NCI-H1105 (cell line): ENCODE measurements at places on chromosomes 5 and 9.
A peak's percentile ranks its signal among the peaks of the same experiment; 100 is the strongest.

DNA sequence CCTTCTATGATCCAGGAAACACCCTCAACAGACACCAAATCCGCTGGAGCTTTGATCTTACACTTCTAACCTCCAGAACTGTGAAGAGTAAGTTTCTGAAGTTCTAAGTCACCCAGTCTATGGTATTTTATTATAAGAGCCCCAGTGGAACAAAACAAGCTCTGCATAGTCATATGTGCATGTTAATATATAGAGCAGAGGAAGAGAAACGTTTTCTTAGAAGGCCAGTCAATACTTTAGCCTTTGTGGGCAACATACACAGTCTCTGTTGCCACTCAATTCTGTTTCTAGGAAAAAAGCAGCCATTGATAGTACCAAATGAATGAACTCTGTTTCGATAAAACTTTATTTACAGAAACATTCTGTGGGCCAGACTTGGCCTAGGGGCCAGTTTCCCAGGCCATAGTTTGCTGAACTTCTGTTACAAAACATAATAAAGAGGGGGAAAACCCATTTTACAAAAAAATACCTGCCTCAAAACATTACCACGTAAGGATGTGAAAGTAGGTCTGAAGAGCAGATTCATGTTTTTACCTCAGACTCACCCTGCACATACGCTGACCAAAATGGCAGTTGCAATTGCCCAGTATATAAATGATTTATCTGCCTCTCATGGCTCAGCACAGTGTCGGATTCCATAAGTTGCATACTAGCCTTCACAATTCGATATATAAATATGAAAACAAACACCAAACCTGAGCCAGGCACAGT lies 350.5 kb downstream of the SLIT3 start:
- no peak for DNase-seq

DNA sequence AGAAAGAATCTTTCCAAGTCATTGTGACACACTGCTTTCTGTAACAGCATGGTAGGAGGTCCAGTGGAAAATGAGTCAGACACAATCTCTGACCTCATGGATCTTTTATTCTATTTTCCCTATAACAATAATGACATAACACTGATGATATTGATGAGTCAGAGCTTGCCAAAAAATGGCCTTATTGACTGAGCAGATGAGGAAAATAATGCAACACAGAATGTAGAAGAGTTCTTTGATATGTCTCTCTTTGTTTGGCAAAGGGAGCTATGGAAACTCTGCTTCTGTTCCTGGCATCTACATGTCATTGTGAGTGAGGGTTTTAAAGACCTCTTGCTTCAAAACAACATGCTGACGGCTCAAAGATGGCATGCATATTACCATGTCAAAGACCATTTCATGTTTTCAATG lies 443.1 kb upstream of the ZNF608 start:
- no peak for DNase-seq

DNA sequence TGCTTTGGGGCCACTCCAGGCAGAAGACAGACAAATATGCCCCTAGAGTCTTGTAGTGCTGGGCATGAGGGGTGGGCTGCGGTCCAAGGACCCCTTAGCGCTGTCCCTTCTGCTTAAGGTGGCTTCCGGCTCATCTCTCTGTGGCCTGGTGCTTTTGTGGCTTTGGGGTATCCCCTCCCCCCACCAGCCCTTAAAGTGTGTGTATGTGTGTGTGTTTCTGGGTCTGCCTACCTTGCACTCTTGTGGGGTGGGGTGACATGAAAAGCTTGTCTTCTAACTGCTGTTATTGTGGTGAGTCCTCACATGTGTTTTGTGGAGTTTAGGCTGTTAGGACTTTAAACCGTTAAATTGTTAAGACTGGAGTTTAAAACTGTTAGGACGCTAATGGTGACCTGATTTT lies 23.6 kb downstream of the MARCHF6 start:
- DNase-seq: no peak

DNA sequence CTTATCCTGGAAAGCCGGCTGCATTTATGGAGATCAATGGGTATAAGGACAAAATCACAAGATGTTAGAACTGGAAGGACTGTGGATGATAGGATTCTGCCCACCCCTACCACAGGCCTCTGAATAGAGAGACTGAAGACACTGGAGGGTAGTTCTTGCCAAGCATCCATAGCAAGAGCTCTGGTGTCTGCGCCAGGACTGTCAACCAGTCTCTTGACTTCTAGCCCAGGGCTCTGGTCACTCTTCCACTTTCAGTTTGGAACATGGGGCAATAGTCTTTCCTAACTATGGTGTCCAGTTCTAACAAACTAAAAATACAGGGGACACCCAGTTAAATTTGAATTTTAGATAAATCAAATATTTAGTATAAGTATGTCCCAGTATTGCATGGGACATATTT lies 23.4 kb downstream of the LARP1 start:
- DNase-seq: no peak

DNA sequence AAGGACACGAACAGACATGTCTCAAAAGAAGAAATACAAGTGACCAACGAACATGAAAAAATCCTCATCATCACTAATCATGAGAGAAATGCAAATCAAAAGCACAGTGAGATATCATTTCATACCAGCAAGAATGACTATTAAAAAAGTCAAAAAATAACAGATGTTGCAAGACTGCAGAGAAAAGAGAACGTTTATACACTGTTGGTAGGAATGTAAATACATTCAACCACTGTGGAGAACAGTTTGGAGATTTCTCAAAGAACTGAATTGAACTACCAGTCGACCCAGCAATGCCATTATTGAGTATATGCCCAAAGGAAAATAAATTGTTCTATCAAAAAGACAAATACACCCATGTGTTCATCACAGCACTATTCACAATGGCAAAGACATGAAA lies 45.7 kb downstream of the FXN start:
- no peak for DNase-seq

- peak; percentile 3 for DNase-seq
Observed at GRCh38 chr5:82991678-82992323, 85.4 kb downstream of the TMEM167A start.

GRCh38 chr9:94900222-94901018 lies 173.9 kb downstream of the AOPEP start:
- no peak for DNase-seq

GRCh38 chr5:74538206-74538661 lies 102.3 kb downstream of the ENC1 start:
- no peak for DNase-seq

- no peak for DNase-seq
Observed at GRCh38 chr5:132134384-132134783, 60.8 kb downstream of the CSF2 start.

GRCh38 chr9:137668203-137668602 lies 49.4 kb downstream of the EHMT1 start:
- no peak for DNase-seq

DNA sequence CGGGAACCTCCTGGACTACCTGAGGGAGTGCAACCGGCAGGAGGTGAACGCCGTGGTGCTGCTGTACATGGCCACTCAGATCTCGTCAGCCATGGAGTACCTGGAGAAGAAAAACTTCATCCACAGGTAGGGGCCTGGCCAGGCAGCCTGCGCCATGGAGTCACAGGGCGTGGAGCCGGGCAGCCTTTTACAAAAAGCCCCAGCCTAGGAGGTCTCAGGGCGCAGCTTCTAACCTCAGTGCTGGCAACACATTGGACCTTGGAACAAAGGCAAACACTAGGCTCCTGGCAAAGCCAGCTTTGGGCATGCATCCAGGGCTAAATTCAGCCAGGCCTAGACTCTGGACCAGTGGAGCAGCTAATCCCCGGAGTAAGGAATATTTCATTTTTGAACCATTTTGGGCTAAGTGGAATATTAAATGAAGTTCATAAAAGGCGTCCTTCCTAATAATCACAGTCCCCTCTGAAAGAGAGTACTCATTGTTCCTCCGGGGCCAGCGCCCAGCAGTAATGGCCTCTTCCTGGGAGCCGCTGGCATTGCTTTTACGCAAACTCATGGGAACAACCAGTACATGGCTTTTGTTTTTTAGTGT lies 23.6 kb downstream of the QRFP start:
- no peak for DNase-seq

GRCh38 chr5:172127581-172127980 lies 60.4 kb downstream of the STK10 start:
- no peak for DNase-seq

GRCh38 chr5:1252681-1253080 lies 27.5 kb downstream of the SLC6A18 start:
- no peak for DNase-seq

- no peak for DNase-seq
Observed at GRCh38 chr5:159155960-159156359, 53.4 kb downstream of the RNF145 start.

- DNase-seq: peak; percentile 75
Observed at GRCh38 chr9:84140535-84141101, 160.0 kb downstream of the RMI1 start.

DNA sequence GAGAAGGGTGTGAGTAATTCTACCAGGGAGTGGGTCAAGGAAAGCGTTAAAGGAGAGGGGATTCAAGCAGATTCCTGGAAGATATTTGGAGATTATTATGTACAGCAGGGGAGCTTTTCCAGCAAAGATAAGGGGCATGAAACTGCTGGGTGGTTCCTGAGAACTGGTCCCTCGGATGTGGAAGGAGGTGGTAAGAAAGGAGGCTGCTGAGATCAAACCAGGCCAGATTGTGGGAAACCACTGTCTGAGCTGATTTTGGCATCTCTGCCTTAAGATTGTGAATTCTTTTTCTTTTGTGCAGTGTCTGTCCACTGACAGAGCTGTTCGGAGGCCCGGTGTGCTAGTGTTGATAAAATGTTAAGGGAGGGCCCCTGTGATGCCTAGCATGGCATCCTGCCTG lies 45.4 kb downstream of the SNX30 start:
- DNase-seq: no peak

- DNase-seq: no peak
Observed at GRCh38 chr5:72487177-72487576, 20.0 kb downstream of the ZNF366 start.

- DNase-seq: no peak
Observed at GRCh38 chr9:112881331-112881730, 9.3 kb downstream of the SLC46A2 start.

DNA sequence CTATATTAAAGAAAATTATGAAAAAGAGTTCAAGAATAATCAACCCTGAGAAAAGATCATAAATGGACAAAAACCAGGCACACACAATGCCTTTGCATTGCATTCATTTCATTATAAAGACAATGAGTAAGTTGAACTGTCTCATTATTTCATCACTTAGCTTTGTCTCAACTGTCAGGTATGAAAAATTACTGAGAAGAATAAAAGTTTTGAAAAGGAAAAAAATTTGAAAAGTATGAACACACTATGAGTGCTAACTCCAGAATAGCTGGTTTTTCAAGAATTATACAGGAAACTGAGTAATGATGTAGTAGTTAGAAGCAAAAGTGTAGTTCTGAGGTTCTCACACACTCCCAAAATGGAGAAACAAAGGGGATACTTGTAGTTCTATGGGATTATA lies 16.3 kb upstream of the ANXA1 start:
- DNase-seq: no peak

DNA sequence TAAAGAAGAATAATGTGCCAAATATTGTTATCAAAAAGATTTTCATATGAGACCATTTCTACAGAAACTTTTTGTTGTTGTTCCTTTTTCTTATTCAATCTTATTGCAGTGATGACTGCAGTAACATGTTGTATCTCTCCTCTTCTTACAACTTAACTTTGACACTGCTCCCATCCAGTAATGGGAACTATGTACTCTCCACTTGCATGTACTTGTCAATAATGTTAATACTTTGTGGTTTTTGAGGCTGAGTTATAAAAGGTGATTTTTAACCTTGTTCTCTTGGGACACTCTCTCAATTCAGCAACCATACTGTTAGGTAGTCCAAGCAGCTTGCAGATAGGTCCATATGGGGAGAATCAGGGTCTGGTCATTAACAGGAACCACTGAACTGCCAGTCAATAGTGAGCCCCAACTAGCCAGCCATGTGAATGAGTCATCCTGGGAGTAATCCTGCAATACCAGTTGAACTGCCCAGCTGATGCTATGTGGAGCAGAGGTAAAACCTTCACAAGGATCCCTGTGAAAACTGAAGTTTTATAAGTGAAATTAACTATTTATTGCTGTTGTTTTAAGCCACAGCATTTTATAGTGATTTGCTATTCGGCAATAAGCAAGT lies 199.6 kb upstream of the DAB2 start:
- DNase-seq: no peak

GRCh38 chr5:134506054-134507039 lies 19.1 kb upstream of the JADE2 start:
- no peak for DNase-seq

DNA sequence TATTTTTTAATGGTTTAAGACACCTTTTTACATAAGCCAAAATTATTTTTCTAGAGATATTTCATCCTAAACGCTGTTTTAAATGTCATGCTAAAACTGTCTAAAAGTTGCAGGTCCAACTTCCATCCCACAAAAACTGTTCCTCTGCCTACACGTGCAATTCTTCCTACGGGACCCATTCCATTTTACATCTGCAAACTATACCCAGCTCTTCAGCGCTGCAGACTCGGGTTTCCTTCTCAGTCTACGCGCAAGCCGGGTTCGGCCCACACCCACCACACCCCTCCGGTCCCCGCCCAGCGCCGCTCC lies 8.7 kb downstream of the RANBP6 start:
- no peak for DNase-seq

DNA sequence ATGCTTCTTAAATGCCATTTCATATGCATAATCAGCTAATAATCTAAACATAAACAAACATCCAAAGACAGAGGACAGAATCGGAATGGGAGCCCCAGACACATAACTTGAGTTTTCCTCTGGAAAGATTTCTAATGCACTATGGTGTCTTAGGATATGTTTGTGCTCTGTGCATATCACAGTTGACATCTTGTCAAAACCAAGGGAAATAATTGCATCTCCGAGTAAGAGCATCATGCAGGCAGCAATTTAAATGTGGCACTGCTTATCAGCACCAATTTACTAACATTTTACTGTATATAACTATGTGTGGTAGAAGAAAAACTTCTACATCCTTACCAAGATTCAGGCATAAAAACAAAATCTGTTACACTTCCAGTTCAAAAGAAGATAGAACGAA lies 217.9 kb downstream of the GLIS3 start:
- no peak for DNase-seq

DNA sequence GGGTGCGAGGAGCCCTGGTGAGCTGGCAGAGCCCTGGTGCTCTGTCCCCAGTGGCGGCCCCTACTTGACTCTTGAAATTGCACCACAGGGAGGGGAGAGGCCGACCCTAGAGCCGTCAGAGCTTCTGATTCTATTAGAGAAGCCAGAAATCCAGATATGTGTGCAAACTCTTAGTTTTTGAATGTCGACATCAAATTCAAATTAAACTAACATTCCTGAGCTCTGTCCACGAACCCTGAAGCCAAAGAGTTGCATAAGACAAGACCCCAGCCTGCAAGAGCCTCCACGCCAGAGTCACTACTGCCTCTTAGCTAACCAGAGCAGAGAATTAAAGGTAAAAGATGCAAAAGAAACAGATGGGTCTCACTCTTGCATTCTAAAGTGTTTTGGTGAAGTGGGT lies 29.8 kb upstream of the MSX2 start:
- no peak for DNase-seq

DNA sequence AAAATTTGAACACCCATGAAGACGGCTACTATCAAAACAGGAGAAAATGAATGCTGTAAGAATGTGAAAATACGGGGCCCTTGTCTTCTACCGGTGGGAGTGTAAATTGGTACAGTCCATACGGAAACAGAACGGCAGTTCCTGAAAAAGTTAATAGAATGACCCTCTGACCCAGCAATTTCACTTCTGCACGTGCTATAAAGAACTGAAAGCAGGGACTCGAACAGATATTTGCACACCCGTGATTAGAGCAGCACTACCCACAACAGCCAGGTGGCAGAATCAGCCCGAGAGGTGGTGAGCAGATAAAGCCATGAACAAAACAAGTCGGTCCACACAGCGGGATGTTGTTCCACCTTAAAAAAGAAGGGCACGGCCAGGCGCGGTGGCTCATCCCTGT lies 22.6 kb upstream of the SLC12A7 start:
- DNase-seq: no peak
